ENCODE measurements at places on chromosomes 6 and 20.

GRCh38 chr20:46767127-46767761, 57.8 kb downstream of the SLC2A10 start:
- H3K27me3 ChIP-seq: peaks cover 14% of the 10 kb centered on the region
- peak; percentile 15 for DNase-seq

- no peak overlapping the region for H3K4me3 ChIP-seq
- no peak overlapping the region for H3K27ac ChIP-seq
- H3K27me3 ChIP-seq: no peaks in the 10 kb centered on the region
- no peak for DNase-seq
- no peaks in the 10 kb centered on the region for H3K36me3 ChIP-seq
Observed at GRCh38 chr20:57860576-57860975, 150.8 kb upstream of the PMEPA1 start.

DNA sequence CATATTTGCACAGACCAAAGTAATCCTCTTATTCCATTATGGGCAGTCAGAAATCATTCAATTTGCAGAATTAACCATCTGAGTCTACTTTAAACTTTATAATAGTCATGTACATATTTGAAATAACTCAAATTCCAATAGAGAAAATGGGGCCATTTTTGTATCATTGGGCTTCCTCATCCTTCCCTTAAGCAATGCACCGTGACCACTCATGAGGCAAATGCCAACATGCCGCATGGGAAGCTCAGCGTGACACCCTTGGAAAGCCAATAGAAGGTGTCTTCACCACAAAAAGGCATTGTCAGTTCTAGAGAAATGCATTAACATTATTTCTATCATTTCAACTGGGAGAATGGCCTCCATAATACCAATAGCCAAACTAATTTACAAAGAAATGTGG, 38.5 kb downstream of the SIM1 start:
- no peaks in the 10 kb centered on the region for H3K36me3 ChIP-seq
- no peak overlapping the region for H3K4me3 ChIP-seq
- no peaks in the 10 kb centered on the region for H3K4me1 ChIP-seq
- no peak for DNase-seq
- H3K27ac ChIP-seq: peak overlapping the region; percentile 28
- H3K27me3 ChIP-seq: no peaks in the 10 kb centered on the region

GRCh38 chr6:70124882-70125545, 177.9 kb downstream of the COL9A1 start:
- DNase-seq: peak; percentile 86
- peaks cover 3% of the 10 kb centered on the region for H3K4me1 ChIP-seq
- H3K4me3 ChIP-seq: no peak overlapping the region
- peak overlapping the region; percentile 99 for H3K27ac ChIP-seq

DNA sequence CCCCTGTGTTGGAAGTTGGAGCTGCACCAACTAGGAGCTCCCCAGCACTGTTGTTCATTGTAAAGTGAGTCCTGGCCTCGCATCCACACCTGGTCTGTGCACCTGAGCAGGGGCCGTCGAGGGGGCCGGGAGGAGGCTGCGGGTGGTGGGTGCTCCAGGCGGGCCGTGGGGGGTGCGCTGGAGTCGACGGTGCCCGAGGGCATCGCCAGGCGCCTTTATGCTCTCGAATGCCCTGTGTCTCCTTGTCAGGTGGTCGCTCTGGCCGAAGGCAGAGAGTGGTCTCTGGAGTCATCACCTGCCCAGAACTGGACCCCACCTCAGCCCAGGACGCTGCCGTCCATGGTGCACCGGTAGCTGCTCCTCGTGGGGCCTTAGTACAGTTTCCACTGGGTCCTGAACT, 4.3 kb downstream of the ARFGAP1 start:
- H3K27ac ChIP-seq: no peak overlapping the region
- no peaks in the 10 kb centered on the region for H3K27me3 ChIP-seq
- peaks cover 28% of the 10 kb centered on the region for H3K4me1 ChIP-seq
- DNase-seq: no peak
- no peak overlapping the region for H3K4me3 ChIP-seq
- H3K36me3 ChIP-seq: peaks cover 62% of the 10 kb centered on the region

DNA sequence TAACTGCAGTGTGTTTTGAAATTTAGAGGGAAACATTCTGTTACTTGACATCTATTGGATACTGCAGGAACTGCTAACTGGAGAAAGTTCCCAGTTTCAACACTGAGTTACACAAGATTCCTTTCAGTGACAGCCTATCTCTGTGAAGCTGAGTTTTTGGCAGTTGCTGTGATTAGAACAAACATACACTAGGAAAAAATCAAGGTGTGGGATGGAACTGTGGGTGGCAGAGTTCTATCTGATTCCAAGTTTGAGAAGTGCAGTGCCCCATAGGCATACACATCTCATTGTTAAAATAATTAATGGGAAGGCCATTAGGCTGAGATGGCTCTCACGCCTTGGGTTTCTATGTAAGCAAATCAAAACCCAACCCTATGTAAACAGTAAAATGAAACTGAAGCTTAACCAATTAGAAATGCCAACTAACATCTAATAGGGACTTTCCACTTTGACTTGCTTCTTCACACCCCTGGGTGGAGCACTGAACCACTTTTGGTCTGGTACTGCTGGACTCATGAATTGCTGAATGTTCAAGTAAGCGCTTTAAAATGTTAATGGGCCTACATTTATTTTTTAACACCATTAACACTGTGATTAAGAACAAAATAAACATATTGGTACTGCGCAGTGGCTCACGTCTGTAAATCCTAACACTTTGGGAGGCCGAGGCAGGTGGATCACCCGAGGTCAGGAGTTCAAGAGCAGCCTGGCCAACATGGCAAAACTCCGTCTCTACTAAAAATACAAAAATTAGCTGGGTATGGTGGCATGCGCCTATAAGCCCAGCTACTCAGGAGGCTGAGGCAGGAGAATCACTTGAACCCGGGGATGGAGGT, 55.2 kb upstream of the TBC1D7 start:
- peak; percentile 50 for DNase-seq
- H3K4me3 ChIP-seq: no peak overlapping the region
- H3K36me3 ChIP-seq: no peaks in the 10 kb centered on the region
- H3K27ac ChIP-seq: no peak overlapping the region

GRCh38 chr6:164845773-164846172, 463.6 kb downstream of the C6orf118 start:
- no peaks in the 10 kb centered on the region for H3K27me3 ChIP-seq
- no peaks in the 10 kb centered on the region for H3K36me3 ChIP-seq
- H3K4me1 ChIP-seq: no peaks in the 10 kb centered on the region
- DNase-seq: no peak
- H3K4me3 ChIP-seq: no peak overlapping the region

- no peaks in the 10 kb centered on the region for H3K36me3 ChIP-seq
- no peaks in the 10 kb centered on the region for H3K4me1 ChIP-seq
- H3K27ac ChIP-seq: no peak overlapping the region
- H3K4me3 ChIP-seq: no peak overlapping the region
Observed at GRCh38 chr6:86017236-86017635, 374.6 kb upstream of the SYNCRIP start.

- no peaks in the 10 kb centered on the region for H3K27me3 ChIP-seq
- no peak overlapping the region for H3K27ac ChIP-seq
- peaks cover 12% of the 10 kb centered on the region for H3K4me1 ChIP-seq
- H3K4me3 ChIP-seq: no peak overlapping the region
Observed at GRCh38 chr6:7136859-7137334, 29.1 kb downstream of the RREB1 start.

GRCh38 chr20:62805155-62805710, 598 bp downstream of the OGFR start:
- H3K36me3 ChIP-seq: peaks cover 45% of the 10 kb centered on the region
- H3K27me3 ChIP-seq: no peaks in the 10 kb centered on the region
- peaks cover 17% of the 10 kb centered on the region for H3K4me1 ChIP-seq
- DNase-seq: peak; percentile 40
- peak overlapping the region; percentile 99 for H3K4me3 ChIP-seq
- H3K27ac ChIP-seq: no peak overlapping the region
